ENCODE measurements at places on chromosomes 2 and 18.

GRCh38 chr2:229703909-229704630, 10.3 kb downstream of the DNER start:
- DNase-seq, result no peak

GRCh38 chr2:42091671-42092070, 43.9 kb downstream of the PKDCC start:
- DNase-seq, result no peak

DNA sequence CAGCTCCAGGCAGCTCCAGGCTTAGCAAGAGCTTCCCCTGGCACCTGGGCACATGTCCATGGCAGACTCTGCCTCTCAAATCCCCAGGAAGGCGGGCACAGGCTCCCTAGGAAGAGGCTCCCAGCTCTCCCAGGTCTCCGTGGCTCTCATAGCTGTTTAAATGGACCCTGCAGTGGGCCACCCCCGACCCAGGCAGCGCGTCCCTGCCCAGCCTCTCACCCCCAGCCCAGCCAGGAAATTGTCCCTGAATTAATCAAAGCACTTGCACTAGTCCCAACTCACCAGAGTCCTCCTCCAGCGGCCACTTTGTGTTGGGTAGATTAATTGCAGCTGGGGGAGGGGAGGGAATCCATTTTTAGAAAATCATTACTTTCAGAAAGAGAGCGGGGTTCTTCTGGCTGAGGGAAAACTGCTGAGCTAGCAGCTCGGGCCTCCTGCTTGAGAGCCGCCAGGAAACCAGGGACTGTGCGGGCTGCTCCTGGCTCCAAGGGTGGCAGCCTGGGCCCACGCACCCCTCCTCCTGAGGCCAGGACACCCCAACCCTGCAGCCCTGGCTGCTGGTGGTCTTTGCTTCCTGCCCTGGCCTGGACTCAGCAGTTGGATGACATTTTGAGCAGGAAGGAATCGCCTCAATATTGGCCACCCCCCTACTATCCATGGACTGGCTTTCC, 36.0 kb downstream of the SMAD7 start:
- DNase-seq, result no peak

GRCh38 chr2:128091726-128092080, 703 bp downstream of the UGGT1 start:
- DNase-seq, result no peak

DNA sequence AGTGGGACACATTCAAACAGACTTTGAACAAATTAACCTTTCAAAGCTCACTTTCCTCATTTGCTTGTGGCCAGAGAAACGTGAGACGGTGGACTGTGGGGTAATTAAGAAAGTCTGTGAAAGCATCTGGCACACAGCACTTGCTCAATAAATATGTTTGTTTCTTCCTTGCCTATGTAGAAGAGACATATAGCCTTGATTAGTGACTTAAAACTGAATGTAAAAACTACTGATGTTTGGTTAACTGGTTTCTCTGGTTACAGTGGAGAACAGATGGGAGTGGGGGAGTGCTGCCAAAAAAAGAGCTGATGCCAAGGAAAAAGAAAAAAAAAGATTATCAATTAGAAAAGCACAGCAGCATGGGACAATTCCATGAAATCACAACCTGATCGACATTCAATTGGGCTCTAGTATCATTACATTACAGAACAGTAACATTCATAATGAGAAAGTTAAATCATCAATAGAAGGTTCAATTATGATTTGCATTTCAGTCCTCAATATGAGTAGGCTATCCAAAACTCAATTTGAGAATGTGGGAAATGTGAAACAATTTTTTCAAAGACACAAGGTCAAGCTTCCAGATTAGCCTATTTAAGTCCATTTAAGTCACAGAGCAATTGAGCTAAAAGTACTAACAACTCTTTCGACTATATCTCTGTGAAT, 14.7 kb downstream of the CUL3 start:
- no peak for DNase-seq

- DNase-seq, result peak; percentile 78
Measured at GRCh38 chr2:218860950-218861381, 1.4 kb downstream of the WNT6 start.

- no peak for DNase-seq
Measured at GRCh38 chr18:32360682-32361345, 109.9 kb downstream of the GAREM1 start.

All from HEK293T (cell line).